ENCODE measurements at places on chromosomes 4 and X.

DNA sequence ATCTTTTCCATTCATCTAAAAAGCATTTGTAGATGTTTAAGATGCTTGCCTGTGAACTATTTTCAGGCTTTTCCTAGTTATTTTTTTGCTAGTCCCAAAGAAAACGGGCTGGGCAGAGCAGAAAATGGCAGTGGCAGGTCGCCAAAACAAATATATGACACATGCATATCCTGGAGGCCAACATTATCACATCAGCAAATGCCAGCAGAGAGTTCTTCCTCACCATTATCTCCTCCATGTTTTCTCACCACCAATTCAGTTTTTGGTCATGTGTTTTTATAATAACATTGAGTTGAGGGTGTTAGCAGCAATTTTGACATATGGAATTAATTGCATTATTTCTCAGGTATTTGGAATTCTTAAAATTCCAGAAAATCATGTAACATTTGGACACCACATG is 97.9 kb upstream of the EOLA2 start:
- no peak for DNase-seq

DNA sequence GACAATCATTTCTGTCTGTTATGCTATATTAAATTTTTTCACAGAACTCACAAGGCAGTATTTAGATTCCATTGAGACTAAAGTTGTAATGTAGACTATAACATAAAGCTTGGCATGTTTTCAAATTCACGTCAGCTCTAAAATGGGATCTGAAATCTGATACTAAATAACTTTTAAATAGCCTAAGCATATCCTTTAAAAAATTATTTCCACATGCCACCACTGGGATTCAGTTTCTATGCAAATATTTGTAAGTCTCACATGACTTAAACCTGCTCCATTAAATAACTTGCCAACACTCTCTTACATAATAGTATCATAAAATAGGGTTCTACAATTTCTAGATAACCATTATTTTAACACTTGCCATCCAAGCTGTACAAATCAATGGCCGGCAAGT is 32.4 kb downstream of the KLHL8 start:
- no peak for DNase-seq

- no peak for DNase-seq
These were observed 86.9 kb upstream of the NWD2 start for GRCh38 chr4:37157476-37158167.

DNA sequence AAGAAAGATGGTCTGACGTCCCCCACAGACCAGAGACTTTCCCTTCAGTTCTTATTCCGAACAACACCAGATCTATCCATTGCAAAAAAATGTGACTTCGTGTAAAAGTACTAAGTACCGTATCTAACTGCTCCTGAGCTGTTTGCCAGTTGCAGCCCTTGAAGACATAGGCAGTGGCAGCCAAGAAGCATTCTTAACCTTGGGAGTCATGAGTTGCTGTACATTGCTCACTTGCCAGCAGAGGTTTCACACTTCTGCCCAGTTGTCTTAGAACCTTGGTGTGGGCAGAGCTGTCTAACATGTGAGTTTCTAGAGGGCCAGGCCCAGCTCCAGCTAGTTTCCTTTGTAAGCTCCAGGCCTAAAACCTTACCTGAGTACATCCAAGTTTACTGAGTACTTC is 10.5 kb upstream of the CHRDL1 start:
- DNase-seq, result no peak

GRCh38 chr4:105129286-105130040 is 17.2 kb upstream of the TET2 start:
- DNase-seq, result no peak

DNA sequence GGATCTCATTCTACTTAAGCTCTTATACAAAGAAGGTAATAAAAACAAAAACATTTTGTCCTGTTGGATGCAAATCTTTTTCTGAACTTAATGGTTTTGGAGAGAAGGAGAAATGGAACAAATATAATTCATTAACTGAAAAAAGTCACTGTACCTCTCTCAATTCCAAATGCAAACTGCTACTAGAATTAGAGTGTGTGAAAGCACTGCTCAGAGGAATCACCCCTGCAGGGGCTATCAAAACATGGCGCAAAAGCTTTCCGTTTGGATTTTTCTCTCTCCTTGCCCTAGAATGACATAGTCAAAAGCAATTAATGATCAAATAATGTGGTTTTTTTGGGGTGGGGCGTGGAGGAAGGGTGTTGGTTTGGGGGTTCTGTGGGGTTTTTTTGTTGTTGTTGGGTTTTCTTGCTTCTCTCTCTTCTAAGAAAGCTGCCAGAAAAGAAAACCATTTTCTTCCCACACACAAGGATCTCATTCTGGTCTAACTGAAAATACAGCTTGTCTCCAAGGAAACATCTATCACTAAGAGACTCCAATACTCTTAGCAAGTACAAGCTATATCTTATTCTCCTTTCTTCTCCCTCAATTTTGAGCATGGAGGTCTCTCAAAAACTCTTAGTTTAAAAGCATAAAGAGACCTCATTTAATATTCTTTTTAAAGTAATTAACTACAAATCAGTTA is 41.6 kb downstream of the USP46 start:
- DNase-seq, result no peak

GRCh38 chr4:1082215-1083182 is 30.9 kb downstream of the RNF212 start:
- peak; percentile 94 for DNase-seq

- DNase-seq, result no peak
These were observed 32.6 kb downstream of the AMOT start for GRCh38 chrX:112808007-112808406.

GRCh38 chr4:47721892-47722575 is 115.8 kb downstream of the CORIN start:
- DNase-seq, result no peak

- no peak for DNase-seq
These were observed 276.3 kb upstream of the DKK2 start for GRCh38 chr4:107312366-107312765.

DNA sequence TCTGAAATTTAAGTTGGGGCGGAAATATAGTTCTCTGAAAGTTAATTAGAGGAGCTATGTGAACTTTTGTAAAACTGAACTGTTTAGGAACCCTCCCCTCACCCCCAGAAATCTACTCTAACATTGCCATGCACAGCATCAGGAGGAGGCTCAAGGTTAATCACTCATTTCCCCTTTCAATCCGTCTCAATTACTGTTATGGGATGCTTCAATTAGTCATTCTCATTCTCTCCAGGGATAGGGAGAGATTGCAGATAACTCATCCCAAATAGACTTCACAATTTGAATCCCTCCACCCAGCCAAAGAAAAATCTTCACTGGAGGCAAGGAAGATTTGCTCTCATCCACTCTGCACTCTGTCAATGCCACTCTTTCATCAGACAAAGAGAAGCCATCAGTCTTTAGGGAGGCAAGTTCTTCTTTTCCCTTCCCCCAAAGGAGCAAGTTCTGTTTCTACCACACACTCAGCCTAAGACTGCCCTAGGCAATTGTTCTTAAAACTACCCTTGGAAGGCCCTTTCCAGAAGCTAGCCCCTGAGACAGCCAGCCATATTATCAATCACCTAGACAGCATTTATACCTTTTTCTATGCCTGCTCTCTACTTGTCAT is 140.4 kb downstream of the SLC10A7 start:
- no peak for DNase-seq

DNA sequence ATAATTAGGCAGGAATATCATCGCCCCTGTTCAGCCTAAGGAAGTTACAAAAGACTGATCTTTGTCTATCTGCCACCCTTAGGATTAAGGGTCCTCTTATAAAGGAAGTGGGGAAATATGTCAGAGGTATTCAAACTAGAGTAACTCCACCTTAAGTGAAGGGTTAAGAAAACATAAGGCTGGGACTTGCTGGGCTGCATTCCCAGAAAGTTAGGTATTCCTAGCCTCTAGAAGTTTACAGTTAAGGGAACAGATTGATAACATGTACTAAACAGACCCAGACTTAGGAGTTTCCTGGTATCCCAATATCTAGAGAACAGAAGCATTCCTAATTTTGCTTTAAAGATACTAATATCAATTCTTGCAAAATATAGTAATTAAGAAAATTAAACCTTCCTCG is 6.0 kb downstream of the CXCL2 start:
- DNase-seq, result no peak

DNA sequence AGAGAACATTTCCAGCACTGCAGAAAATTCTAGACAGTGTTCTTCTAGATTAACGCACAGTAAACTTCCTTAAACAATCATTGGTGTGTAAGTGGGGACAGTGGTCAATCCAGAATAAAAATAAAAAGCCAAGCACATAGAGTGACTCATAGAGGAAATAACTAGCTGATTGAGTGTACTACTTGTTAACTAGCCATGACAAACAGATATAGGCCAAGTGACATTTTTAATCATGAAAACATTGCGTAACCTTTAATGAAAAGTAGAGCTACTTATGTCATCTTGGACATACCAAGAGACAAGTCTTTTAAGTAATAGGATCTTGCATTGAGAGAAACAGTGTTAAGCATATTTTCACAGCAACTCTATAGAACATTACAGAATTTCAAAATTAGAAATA is 233.9 kb upstream of the MAB21L2 start:
- no peak for DNase-seq

DNA sequence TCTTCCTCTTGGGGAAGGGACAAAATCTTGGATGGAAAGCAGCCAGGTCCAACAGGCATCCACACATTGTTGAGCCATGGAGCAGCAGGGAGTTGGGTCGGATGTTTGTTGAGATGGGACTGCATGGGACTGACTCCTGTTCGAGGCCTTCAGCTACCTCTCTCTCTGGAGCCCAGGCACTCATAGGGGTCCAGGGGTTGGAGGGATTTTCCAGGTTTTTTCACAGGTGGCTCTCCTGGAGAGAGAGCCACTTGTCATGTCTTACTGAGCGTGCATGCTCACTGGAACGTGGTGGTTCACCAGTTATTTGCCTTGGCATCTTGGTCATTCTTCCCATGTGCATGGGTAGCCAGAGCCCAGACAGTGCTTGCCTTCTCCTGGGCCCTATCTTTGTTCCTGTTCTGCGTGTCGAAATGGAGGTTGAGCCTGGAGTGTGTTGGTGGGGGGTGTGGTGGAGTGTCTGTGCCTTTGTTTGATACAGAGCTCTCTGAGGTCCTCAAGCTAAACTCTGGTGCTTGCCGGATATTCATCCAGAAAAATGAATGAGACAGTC is 60.6 kb downstream of the NBDY start:
- peak; percentile 46 for DNase-seq

GRCh38 chrX:97102938-97103337 is 219.2 kb downstream of the RPA4 start:
- no peak for DNase-seq

DNA sequence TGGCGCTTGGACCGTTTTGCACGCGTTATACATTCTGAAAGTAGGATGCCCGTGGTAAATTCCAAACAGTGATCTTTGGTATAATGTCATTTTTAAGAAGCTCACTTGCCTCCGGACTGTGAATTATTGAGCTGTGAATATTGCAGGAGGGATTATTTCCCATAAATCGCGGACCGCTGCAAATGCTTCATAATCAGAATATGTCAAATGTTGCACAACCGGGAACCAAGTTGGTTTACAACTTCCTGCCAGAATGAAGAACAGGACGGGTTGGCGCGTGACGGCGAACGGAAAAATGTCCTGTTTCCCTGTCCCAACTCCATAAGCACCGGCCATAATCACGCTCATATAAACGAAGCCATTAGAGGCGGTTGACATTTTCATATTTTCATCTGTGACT is 67.6 kb downstream of the SHOX start:
- no peak for DNase-seq

GRCh38 chr4:84499624-84499982 is 511 bp upstream of the NKX6-1 start:
- no peak for DNase-seq

- DNase-seq, result no peak
These were observed 134.7 kb upstream of the SPANXN4 start for GRCh38 chrX:142891046-142891445.

DNA sequence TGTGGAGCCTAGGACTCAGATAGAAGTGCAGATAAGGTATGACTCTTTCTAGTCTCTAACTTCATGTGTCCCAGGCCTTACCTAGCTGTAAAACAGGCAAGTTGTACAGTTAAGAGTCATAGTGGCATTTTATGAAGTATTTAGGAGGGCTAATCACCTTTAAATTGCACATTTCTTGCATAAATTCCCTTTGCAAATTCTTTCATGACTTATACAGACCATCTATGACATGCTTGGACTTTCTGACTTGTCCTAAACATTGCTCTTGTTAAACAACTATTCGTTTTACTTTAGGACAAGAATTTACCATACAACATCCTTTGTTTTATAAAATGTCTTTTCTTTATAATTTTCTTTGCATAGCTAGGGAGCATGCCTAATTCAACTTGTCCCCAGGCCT is 7.8 kb upstream of the RRAGB start:
- DNase-seq, result no peak

DNA sequence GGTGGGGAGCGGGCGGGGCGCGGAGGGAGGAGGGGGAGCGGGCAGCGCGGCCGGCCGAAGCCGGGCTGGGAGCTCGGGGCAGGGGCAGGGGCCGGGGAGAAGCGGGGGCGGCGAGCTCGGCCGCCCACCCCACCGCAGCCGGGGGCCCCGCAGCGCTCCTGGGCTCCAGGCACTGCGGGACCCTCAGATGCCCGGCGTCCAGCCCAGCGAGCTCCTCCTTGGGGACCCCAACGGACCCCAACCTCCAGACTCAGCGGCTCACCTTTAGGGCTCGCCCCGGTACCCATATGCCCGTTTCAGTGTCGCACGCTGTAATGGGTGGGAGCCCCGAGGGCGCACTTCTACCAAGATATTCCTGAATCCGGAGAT is 357 bp upstream of the ADGRG2 start:
- DNase-seq, result no peak

DNA sequence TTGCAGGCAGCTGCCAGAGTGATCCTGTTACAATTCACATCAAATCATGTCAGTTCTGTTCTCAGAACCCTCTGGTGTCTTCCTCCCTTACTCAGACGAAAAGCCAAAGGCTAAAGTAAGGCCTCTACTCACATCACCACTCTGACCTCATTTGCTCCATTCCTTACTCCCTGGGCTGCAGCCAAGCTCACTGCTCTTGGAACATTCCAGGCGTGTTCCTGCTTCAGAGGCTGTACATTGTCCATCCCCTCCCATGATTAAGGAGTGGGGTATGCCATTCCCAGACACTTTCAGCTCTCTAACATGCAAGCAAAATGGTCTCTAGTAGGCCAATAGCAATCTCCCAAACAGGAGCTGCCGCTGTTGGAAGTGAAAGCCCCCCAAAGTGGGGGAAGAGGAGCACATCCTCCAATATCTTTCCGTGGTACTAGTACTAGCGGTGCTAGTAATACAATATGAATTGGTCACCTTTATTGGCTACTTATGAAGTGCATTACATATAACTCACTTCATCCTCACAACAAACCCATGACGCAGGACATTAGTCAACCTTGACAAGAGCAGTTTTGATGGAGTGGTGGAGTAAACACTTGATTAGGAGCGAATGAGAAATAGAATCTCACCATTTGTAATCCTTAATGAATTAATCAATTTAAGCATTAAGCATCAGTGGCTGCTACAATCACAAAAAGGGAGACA is 15.0 kb downstream of the GAB3 start:
- no peak for DNase-seq

- no peak for DNase-seq
These were observed 506.9 kb downstream of the MAGEB5 start for GRCh38 chrX:26722666-26723428.

- DNase-seq, result no peak
These were observed 219.3 kb downstream of the TRAM1L1 start for GRCh38 chr4:116866106-116866505.

GRCh38 chr4:41428601-41429279 is 109.2 kb upstream of the LIMCH1 start:
- DNase-seq, result no peak

Data from lower leg skin (tissue), 4 donors.